ENCODE measurements at places on chromosomes 2 and 18.

DNA sequence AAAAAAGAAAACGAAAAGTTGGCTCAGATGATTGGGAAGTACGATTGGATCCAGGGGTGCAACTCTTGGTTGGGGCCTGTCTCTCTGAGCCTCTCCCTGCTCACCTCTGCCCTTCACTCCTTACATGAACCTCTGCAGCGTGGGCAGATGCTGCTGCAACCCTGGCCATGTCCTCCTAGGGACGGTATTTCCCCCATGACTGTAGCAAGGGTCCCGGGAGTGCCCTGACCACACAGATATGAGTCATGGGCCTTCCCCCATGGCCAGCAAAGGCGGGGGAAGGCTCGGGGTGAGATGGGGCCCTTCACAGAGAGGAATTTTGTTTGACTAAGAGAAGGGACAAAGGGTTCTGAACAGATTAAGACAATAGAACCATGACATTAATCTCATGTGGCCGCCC lies 129.0 kb downstream of the NCK2 start:
- DNase-seq, result peak; percentile 86

- peak; percentile 12 for DNase-seq
Observed at GRCh38 chr2:100482741-100483140, 12.5 kb downstream of the NMS start.

DNA sequence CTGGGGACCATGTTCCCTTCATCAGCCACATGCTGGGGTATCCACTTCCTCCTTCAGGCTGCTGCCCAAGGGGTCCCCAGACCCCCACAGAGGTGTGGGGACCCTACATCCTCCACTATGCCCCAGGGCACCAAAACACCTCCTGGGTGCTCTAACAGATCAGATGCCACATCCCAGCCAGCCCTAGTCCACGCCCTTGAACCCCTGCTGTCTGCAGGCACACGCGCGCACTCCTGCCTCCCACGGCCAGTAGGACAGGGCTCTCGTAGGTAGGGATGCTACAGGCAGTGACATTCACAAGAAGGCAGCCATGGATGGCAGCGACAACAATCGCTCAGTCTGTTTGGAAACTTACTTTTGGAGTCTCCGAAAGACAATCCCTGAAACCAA lies 3.0 kb upstream of the GPC1 start:
- DNase-seq, result no peak

- no peak for DNase-seq
Observed at GRCh38 chr2:36993841-36994620, 27.7 kb upstream of the STRN start.

DNA sequence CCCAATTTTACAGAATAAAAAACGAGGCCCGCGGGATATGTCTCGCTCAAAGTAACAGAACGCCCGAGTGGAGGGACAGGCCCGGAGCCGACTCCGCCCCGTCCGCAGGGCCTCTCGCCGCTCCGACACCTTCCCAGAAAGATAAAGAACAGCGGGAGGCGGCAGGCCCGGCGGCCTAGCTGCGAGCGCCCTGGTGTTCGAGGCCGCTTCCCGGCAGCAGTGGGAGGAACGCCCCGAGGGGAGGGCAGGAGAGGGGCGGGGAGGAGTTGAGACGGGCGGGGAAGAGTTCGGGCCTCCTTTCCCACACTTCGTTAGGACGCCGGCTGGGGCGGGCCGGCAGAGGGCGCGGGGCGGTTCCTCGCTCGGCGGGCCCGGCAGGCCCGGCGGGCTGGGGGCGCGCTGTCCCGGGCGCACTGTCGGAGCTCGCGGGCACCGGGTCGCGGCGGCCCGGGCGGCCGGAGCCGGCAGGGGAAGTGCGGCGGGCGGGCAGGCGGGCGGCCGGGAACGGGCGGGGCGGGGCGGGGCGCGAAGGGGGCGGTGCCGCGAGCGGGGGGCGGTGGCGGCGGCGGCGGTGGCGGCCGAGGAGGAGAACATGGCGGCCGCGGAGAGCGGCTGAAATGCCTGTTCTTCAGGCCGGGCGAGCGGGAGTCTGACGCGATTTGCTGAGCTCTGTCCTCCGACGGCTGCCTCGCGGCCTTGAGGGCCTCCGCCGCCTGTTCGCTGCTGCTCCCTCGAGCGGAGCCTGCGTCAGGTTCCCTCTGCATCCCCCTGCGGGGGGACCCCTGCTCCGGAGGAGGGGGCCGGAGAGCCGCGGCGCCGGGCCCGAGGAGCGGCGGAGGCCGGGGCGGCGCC lies at the start of gene NCOA1:
Gene NCOA1 (plus strand): TSS at position 565 of the 852 bp plus-strand sequence. CDS start 167,424 bp downstream, outside the sequence.
- peak; percentile 89 for DNase-seq

DNA sequence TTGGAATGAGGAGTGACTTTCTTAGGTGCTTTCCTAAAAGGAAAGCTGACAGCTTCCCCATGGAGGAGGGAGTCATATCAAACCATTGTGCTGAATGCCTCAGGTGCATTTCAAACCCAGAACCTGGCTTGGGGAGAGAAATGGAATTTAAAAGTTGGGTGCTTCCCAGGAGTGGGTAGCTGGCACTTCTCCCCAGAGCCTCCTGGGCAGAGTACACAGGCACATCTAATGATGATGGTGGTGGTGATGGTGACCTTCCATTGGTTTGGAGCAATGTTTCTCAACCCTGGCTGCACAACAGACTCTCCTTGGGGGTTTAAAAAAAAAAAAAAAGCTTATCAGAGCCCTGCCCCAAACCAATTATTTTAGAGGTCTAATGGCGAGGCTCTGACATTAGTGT lies 8.3 kb downstream of the FOSL2 start:
- no peak for DNase-seq

DNA sequence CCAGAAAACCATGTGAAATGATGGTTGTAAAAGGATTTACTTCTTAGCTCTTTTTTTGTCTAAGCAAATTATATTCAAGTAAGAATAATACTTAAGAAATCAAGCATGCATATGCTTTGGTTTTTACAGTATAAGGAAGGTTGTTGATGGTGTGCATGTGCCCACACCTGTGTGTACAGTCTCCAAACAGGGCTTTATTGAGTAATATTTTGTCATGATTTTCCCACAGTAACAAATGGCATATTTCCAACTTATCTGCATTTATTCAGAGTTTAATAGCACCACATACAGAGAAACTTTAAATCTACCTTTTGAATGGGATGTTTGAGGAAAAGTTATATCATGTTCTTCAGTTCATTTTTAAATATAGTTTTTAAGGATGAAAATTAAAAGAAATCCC lies 76.5 kb upstream of the DSG1 start:
- no peak for DNase-seq

DNA sequence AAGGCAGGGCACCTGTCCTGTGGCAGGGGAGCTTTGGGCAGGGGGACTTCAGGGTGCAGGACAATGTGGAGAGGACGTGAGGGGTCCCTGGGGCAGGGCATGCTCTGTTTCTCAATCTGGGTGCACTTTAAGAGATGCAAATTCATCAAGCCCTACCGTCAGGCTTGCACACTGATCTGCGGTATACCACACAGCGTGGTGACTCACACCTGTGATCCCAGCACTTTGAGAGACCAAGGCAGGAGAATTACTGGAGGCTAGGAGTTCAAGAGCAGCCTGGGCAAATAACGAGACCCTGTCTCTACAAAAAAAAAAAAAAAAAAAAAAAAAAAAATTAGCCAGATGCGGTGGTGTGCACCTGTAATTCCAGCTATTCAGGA lies 10.2 kb upstream of the GPC1 start:
- peak; percentile 45 for DNase-seq

- peak; percentile 27 for DNase-seq
Observed at GRCh38 chr18:21134895-21135294, 23.3 kb upstream of the ROCK1 start.

- DNase-seq, result no peak
Observed at GRCh38 chr2:11074246-11074820, 80.9 kb upstream of the SLC66A3 start.

DNA sequence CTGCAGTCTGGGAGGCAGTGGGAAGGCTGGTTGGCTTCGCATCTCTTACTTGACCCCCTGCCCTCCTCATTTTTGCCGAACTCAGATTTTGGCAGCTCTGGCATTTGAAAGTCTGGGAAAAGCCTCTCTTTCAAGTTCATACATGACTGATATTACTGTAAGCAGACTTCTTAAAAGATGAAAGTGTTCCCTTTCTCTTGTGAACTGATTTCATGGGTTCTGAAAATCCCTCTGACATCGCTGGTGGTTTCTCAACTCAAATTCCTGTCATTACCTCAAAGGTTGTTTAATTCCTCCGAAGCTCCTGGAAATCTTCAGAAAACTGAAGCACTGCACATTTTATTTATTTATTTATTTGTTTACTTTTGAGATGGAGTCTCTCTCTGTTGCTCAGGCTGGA lies 16.9 kb upstream of the SLC38A11 start:
- DNase-seq, result no peak

DNA sequence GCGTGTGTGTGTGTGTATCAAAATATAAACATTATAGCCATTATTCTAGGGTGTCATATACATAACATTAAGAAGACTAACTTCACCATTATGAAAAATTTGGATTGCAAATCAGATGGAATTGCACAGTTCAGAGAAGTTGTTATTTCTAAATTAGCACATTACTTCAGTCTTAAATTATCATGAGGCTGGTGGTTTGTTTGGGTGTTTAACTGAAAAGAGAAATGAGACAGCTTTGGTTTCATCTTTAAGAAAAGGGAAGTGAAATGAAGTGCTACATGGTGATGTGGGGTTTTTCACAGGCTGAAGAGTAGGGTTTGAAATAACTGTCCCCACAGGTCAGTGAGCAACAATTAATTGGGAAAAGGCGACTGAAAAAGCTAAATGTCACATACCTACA lies 161.2 kb upstream of the XIRP2 start:
- DNase-seq, result no peak

DNA sequence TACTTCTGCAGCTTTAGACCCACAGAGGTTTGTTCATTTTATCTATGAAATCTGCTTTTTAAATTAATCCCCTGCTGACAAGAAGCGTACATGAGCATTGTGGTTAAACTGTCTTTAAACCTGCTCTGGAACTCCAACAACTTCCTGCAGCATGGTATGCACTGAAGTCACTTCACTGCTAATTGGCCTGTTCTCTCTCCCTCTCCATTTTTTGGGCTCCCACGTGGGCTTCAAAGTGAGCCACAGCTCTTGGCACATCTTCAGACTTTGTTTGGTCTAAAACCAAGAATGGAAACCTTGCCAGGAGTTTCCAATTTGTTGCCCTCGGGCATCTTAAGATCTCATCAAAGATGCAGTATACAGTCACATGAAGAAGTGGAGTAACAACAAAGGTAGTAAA lies 311.4 kb downstream of the LRRTM1 start:
- no peak for DNase-seq

DNA sequence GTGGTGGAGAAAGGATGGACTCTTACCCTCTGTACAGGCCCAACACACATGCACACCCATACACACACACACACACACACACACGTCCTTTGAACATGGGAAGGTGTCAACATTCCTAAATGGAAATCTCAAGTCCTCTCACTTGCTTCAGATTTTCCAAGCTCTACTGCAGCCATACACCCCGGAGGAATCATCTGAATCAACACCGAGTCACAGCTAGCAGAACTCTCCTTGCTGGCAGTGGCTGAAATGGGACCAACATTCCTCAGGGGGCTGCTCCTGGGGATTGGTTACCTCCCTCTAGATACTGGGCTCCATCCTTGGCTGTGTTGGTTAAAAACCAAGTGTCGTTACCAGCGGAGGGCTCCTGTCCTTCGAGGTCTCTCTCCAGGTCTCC lies 112.7 kb downstream of the BCL11A start:
- no peak for DNase-seq

- DNase-seq, result no peak
Observed at GRCh38 chr2:127074358-127074757, 32.6 kb downstream of the BIN1 start.

GRCh38 chr2:190466819-190467446 lies 58.8 kb downstream of the MFSD6 start:
- DNase-seq, result peak; percentile 11

GRCh38 chr2:181649436-181649979 lies 7.4 kb downstream of the CERKL start:
- no peak for DNase-seq

DNA sequence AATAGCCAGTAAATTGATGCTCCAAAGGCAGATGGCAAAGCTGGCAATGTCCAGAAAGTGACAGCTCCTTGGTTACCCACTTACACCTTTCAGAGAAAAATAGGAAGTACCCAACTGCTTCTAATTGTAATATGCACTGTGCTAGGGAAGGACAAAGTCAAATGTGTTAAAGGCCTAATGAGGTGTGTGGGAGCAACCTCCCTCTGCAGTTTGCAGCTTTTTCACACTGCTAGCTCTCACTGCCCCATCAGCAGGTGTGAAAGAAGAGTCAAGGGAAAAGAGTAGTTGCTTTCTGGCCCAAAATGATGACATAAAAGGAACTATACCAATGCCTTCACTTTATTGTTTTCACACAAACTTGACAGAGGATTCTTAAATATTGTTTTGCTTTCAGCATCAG lies 284.1 kb upstream of the SETBP1 start:
- no peak for DNase-seq

DNA sequence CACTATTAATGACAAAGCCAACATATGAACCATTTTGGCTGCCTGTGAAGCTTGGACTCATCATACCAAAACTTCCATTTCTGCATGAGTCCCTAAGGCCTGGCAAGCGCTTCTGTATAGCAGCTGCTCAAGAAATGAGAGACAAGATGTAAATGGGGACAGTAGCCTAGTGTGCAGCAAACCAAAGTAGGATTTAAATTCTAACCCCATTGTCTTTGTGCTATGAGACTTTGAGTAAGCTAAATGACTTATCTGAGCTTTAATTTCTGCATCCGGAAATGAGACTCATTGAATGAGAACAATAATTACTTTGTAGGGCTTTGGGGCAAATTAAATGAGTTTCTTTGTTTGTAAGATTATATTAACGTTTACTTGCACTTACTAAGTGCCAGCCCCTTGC lies 536.4 kb upstream of the CDH7 start:
- no peak for DNase-seq

DNA sequence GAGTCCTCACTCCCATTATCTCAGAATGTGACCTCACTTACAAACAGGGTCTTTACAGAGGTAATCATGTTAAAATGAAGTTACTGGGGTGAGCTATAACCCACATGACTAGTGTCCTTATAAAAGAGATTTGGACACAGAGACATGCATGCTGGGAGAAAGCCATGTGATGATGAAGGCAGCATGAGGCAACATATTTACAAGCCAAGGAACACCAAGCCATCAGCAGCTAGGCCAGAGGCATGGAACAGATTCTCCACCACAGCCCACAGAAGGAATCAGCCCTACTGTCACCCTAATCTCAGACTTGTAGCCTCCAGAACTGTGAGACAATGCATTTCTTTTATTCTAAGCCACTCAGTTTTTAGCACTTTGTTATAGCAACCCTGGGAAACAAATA lies 171.9 kb downstream of the EN1 start:
- no peak for DNase-seq

- no peak for DNase-seq
Observed at GRCh38 chr2:232374356-232374755, 4.2 kb upstream of the ALPP start.

DNA sequence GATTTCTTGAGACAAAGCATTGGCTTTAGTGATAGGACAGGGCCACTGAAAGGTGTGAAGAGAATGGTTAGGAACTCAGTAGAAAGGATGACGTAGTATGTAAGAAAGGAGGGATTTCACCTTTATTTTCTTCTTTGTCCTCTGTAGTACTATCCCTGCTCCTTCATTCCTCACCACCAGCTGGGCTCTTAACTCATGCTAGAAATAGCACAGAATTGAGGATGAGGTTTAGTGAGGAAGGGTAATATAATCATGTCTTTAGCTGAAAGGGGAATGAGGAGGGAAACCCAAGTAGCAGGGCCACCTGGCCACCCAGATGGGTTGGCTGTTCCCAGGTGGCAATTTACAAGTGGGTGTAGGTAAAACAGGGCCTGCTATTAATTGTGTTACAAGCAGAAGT lies 15.2 kb downstream of the ACVR2A start:
- DNase-seq, result no peak
